ENCODE measurements at places on chromosomes 2 and 18. TPM values are rescaled to one million over a fixed set of nuclear protein-coding genes. Genes with fewer than 3 reads are reported as not detected.

MAPK4 gene
- total RNA-seq, result 0.28 TPM

POMC gene
- not detected for total RNA-seq

IL36A gene
- not detected for total RNA-seq

ANKRD30BL gene
- not detected for total RNA-seq

ZNF804A gene
- total RNA-seq, result not detected

PLEK gene
- not detected for total RNA-seq

TCF4 gene
- 0.87 TPM for total RNA-seq

All from A549 treated with Hydrocortisone at 1 μM for 4 hours (cell line).